NCI-H510A (cell line): ENCODE measurements at places on chromosomes 2 and 18.
A peak's percentile ranks its signal among the peaks of the same experiment; 100 is the strongest.

- DNase-seq: no peak
These were observed 60.6 kb downstream of the FHOD3 start for GRCh38 chr18:36358141-36358540.

GRCh38 chr2:128177315-128177714, 86.3 kb downstream of the UGGT1 start:
- DNase-seq: no peak

DNA sequence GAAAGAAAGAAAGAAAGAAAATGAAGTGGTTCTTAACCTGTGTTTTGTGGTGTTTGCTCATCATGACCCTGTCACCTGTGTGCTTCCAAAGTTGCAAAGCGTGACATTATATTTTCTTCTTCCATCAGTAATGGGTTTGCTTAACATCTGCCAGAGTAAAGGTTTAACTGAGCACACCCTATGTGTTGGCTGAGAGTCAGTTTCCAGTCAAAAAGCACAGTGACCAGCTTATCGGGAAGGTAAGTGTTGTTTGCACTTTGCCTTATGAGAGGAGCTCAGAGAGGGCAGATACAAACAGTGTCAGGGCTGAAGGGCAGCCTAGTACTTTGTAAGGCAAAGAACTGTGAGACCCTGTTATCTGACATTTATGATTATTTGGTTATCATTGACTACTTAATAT, 406.2 kb upstream of the CWC22 start:
- DNase-seq: peak; percentile 30

DNA sequence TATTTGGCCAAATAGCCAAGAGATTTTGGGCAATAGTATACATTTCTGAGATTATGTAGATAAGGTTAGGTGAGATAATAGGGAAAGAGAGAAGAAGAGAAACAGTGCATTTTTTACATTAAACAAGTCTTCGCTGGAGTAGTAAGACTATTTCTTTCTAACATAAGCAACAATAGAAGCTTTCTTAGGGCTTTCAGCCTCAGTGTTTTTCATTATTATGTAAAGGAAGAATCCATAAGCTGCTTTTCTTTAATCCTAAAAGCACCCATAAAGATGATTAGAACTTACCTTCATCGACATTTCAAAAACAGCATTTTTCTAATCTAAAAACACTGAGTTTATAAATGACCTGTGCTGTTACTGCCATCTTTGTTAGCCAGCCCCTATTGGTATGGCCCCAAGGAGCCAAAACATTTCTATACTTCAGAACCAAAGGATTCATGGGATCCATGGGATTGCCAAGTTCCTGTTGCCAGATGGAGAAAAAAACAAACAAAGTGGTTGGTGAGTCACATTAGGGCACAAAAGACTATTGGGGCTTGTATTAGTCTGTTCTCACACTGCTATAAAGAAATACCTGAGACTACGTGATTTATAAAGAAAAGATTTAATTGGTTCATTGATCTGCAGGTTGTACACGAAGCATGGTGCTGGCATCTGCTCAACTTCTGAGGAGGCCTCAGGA, 88.2 kb downstream of the SCG2 start:
- no peak for DNase-seq

DNA sequence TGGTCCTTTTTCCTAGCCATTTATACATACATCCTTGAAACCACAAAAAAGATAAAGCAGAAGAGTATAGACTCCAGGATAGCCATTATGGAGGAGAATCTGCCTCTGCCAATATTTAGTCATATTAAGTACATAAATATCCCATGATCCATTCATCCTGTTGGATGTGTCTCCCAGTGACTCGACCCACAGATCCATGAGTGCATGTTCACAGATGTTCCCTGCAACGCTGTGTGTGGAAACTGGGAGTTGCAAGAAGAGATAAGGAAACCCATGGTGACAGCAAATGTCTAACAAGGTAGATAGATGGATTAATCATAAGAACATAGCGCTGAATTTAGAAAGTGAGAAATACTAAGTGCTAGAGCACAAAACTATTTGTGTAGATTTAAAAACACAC, 34.5 kb downstream of the STK39 start:
- no peak for DNase-seq

- no peak for DNase-seq
These were observed 495 bp upstream of the TTC32 start for GRCh38 chr2:19902216-19902740.

GRCh38 chr2:128308889-128309279, 9.8 kb downstream of the HS6ST1 start:
- DNase-seq: no peak

- DNase-seq: no peak
These were observed 6.3 kb downstream of the LIMS2 start for GRCh38 chr2:127669056-127669455.

GRCh38 chr2:62920070-62920469, 130.6 kb upstream of the OTX1 start:
- no peak for DNase-seq

GRCh38 chr2:200426754-200427153, 83.1 kb downstream of the KCTD18 start:
- no peak for DNase-seq

DNA sequence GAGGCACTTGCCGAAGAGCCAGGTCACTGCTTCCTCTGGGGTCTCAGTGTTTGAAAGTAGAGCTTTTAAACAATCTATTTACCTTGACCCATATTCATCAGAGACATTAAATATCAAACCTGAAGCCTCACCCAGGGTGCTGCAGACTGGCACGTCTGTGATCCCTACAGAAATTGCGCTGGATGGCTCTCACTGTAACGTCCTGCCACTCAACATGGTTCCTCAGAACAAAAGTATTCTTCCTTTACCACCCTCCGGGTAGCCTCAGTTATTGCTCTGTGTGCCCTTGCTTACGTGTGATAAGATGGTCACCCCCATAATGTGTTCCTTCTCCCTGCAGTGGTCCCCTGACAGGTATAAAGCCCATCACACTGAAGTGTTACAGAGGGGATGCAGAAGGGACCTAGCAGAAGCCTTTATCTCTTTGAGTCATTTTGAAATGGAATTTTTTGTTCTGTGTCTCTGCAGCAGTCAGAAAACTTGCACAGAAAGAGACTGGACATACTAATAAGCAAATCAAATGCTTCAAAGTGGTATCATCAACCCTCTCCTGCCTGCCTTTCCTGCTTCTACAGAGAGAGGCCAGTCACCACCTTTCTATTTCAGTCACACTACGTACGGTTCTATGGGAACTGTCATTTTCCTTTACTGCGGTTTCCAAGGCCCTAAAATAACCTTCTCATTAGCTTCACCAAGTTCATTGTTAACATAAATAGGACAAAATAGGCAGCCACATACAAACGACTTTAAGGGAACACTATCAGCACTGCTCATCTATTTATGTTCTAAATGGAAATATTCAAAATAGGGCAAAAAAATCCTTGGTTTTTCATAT, 86.8 kb downstream of the METTL8 start:
- no peak for DNase-seq

GRCh38 chr2:125471963-125472362, 1184.0 kb upstream of the GYPC start:
- no peak for DNase-seq

GRCh38 chr2:221555494-221555846, 16.6 kb downstream of the EPHA4 start:
- DNase-seq: no peak

DNA sequence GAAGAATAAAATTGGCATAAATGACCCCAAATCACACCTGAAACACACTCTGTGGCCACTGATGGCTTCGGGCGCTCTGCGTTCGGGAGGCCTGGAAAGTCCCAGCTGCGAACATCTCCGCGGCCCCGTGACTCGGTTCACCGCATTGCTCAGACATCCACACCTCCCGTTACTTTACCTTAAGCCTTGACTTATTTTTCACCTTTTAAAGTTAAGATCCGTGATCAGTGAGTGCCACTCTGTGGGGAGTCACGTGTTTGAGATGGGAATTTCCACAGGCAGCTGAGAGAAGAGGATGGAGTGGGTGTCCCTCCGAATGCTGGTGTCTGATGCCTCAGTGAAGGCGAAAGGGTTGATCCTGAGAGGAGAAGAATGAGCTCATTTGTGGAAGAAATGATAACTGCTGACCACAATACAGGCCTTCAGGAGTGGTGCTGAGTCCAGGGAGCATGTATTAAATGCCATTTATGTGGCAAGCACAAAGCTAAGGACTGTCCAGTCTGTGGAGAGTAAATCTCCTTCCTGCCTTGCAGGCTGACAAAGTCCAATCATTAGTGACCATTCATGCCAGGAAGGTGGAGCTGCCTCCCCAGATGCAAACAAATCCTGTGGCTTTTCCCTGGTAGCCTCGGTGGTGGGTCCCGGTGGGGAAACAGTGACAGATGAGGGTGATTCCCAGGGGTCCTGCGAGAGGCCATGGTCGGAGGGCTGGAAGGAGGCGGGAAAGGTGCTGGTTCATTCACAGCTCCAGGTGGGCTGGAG, 168.8 kb downstream of the RTP5 start:
- no peak for DNase-seq

GRCh38 chr2:82128051-82128450, 1823.5 kb upstream of the LRRTM1 start:
- no peak for DNase-seq

- DNase-seq: no peak
These were observed 59.6 kb upstream of the SERPINE2 start for GRCh38 chr2:224098481-224099230.

DNA sequence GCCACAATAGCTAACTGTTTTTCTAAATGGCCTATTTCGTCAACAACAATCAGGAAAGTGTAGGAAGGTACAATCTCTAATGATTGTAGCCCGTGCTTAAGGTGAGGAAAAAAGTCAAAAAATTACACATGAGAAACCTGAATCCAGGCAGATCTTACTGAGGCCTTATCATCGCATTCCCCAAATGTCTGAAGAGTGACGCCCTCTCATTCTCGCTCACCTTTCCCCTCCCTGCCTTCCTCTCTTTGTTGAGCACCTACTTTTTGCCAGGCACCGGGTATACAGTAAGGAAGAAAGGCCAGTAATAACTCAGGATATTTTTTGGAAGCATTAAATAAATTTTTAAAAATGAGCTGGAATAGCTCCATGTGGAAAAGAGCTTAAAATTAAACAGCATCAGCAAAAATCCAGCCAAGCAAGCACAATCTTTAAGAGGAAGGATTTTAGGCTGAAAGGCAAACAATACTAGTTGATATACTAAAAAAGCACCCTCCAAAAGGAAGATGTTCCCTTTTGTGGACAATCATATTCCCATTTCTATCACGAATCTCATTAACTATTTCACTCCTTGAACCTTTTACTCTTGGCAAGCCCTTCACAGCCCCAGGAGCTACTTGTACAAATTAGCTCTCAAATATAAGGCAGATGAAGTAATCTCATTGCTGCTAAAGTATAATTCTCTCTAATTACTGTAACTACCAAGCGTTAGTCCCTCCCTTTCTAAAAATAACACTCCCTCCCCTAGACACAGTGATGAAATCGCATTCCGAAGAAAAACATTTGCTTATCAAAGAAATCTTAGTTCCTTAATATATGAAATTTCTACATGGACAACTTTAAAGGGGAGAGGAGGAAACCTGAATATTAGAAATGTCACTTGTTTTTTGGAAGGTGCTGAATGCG, 40.0 kb downstream of the STAT1 start:
- no peak for DNase-seq

DNA sequence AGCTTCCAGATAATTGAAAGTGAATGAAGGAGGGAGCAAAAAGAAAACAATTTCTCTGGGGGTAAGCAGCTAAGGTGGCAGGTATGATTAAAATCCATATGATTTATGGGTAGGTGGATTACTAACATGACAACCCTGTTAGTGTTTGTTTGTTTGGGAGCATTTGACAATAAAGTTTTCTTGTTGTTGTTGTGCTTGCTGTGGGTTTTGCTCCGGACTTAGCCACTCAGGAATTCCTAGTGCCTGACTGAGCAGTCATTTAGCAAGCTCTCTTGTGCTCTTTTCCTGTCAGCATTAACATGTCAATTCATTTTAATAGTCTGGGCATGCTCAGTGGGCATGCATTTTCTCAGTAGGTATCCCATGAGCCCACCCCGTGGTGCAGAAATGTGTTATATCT, 674.8 kb upstream of the ZEB2 start:
- no peak for DNase-seq

DNA sequence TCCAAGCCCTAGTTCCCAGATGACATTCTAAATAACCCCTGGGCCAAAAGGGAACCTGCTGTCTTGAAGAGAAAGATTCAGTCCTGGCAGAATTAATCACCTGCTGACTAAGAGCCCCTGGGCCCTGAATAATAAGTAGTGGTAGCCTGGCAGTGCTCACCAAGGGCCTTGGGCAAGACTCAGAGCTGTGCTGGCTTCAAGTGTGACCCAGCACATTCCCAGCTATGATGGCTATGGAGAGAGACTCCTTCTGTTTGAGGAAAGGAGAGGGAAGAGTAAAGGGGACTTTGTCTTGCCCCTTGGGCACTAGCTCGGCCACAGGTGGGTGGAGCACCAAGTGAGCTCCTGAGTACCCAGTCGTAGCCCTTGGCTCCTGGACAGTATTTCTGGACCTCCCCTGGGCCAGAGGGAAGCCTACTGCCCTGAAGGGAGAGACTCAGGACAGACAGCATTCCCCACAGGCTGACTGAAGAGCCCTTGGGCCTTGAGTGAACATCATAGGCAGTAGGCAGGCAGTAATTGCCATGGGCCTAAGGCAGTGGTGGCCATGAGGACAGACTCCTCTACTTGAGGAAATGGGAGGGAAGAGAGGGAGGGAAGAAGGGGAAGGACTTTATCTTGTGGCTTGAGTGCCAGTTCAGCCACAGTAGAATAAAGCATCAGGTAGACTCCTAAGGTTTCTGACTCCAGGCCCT, 40.0 kb upstream of the INPP4A start:
- no peak for DNase-seq

DNA sequence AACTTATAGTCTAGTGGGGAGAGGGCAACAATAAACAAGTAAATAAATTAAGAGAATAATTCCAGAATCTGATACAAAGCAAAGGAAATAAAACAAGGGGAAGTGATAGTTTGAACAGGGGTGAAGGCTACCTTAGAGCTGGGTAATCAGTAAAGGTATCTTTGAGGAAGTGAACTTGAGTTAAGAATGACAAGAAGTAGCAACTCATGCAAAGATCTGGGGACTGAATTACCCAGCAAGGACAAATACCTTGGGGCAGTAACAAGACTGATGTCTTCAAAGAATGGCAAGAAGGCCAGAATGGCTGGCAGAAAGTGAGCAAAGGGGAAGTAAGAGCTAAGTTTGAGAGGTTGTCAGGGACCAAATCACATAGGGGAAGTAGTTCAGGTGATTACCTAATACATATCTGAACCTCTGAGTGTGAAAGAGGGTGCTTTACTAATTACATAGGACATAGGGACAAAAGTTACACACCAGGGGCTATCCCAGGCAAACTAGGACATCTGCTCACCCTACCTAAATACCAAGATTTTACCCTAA, 244.6 kb upstream of the HNRNPA3 start:
- DNase-seq: no peak

DNA sequence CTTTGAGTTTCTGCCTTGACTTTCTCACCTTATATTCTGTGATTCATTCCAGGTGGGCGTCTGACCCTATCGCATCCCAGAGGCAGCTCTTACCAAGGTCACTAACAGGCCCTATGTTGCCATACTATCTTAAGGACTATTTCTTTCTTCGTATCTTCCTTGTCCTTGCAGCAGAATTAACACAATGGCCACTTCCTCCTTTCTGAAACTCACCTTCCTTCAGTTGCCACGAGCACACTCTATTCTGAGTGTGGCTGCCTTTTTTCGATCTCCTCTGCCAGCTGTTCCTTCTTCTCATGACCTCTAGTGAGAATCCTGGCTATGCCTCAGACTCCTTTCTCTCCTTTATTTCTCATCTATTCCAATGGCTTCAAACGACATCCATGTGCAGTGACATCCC, 160.4 kb upstream of the CCDC195 start:
- no peak for DNase-seq
